ENCODE measurements at places on chromosomes 16 and 17. TPM values are rescaled to one million over a fixed set of nuclear protein-coding genes. Genes with fewer than 3 reads are reported as not detected.

Gene GAS2L2
- total RNA-seq = not detected

Gene SLC6A2
- total RNA-seq = not detected

Gene NCOR1
- total RNA-seq = 78.0 TPM

Gene GNG13
- total RNA-seq = not detected

Gene KRTAP4-9
- not detected for total RNA-seq

Gene TBL3
- 40.3 TPM for total RNA-seq

- peak; percentile 86 for DNase-seq
Observed at GRCh38 chr17:56694825-56695224, 101.3 kb downstream of the NOG start.

GRCh38 chr17:9427465-9428315 lies 147.9 kb downstream of the STX8 start:
- peak; percentile 41 for DNase-seq

- DNase-seq = no peak
Observed at GRCh38 chr17:80992948-80993624, 1.4 kb downstream of the CHMP6 start.

GRCh38 chr16:8204769-8205168 lies 385.5 kb downstream of the TMEM114 start:
- DNase-seq = no peak

DNA sequence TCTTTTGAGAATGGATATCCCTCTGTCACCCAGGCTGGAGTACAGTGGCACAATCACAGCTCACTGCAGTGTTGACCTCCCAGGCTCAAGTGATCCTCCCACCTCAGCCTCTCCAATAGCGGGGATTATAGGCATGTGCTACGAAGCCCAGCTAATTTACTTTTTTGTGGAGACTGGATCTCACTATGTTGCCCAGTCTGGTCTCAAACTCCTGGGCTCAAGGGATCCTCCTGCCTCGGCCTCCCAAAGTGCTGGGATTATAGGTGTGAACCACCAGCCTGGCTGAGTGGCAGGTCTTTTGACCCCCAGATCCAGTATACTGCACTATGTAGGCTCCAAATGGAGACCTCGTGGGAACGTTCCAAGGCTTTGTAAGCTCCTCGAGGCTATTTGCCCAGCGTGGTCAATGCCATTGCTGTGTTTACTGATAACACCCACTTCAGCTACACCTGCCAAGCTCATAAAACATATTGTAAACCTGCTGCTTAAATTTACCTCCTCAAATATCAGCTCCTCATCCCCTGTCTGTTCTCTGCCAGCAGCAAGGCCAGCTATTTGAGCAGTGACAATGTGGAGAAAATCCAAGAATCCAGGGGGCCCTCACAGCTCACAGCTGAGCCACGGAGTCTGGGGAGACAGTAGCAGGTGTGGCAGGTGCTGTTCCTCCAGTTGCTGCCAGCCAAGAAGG lies 16.2 kb upstream of the KIFC3 start:
- DNase-seq = no peak

DNA sequence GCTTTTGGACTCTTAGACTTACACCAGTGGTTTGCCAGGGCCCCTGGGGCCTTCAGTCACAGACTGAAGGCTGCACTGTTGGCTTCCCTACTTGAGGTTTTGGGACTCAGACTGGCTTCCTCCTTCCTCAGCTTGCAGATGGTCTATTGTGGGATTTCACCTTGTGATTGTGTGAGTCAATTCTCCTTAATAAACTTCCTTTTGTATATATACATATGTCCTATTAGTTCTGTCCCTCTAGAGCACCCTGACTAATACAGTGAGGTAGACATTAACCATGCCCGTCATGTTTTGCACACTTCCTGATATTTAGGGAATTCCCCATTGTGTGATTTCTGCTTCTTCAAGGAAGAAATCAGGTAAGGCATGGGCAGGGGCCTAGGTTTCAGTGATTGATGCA lies 147.8 kb upstream of the CA10 start:
- DNase-seq = no peak

DNA sequence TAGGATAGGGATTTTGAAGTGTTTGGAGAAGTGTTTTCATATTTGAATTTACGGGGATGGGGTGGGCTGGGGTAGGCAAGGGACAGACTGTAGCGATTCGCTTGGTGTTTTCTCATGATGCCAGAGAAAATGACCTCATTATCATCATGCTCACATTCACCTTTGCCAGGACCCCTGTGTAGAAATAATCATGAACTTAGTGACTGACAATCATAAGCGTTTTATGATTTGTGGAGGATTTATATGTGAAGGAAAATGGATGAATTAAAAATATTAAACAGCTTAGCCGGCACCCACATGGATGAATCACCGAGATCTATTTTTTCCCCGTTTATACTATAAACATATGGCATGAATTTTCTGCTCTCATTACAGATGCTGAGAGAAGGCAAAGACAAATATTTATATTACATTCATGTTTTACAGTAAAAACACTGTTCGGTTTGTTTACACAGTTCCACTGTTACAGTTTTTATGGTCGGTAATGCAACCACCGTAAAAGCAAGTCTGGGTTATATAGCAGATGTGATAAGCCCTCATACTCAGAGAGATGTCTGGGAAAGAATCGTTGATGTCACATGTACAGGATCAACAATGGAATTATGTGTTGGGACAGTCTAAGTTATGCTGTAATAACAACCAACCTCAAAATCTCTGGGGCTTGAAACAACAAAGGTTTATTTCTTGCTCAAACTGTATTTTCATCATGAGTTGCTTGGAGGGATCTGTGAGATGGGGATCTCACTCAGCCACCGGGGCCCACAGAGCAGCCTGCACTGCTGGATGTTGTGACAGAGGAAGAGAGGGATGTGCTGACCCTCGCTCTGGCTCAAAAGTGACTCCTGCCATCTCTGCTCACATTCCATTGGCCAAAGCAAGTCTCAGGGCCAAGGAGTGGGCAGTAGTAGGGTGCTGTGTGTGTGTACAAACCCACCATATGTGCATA lies 85.1 kb downstream of the WWOX start:
- DNase-seq = peak; percentile 82

DNA sequence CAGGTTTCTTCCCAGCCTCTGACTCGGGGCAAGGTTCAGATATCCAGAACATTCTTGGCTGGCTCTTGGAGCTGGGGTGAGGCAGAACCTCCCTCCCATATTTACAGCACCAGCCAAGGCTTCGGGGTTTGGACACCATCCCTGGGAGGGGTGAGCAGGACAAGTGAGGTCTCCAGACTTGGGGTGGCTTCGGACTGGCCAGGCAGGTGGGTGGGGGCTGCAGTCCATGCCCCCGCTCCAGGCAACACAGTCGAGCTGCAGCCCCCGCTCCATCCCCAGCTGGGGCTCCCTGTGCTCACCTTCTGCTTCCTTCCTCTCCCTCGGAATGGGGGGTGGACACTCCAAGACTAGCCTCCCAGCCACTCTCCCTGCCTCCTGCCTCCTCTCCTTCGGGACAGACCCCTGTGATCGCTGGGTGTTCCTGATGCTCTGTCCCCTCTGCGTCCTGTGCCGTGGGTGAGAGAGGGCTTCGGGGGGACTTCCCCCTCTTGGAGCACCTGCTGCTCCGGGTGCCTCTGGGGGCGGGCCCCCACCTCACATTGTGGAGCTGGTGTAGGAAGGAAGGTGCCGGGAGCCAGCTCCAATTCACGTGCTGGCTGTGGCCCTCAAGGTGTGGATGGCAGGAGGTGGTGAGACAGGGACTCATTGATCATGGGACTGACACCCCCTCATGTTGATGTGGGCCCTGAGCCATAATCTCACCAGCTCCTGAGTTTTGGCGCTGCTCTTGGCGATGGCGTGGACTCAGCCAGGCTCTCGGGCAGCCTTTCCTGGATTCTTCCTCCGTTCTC lies 189.2 kb downstream of the SEC14L1 start:
- no peak for DNase-seq

DNA sequence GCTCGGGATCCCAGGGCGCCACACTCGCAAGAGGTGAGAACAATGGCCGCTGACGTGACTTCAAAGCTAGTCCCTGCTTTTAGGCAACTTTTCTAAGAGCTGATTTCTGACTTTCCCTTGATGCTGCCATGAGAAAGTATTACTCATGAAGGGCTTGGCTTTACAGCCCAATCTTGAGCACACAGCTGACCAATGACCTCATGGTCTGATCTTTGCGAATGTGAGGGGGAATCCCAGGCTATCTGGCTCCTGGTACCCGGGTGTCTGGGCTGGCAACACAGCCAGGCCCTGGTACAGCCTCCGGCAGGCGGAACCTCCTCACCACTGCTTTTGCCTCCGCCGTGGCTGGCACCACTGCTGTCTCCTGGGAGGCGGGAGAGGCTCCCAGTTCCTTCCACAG lies 17.5 kb downstream of the NDUFAF8 start:
- peak; percentile 79 for DNase-seq

DNA sequence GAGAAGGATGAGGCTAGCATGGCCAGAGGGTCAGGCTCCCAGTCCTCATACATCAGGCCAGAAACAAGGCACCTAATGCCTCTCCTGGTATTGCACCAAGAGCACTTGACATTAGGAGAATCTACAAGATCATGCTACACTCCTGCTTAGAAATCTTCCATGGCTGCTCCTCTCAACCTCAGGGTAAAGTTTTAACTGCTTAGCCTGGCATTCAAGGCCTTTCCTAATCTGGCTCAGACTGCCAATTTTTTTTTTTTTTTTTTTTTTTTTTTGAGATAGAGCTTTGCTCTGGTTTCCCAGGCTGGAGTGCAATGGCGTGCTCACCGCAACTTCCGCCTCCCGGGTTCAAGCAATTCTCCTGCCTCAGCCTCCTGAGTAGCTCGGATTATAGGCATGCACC lies 8.2 kb downstream of the PIP4K2B start:
- DNase-seq = no peak

- no peak for DNase-seq
Observed at GRCh38 chr17:50477976-50478375, 684 bp upstream of the RSAD1 start.

GRCh38 chr17:31609996-31610910 lies 218.8 kb downstream of the RAB11FIP4 start:
- DNase-seq = no peak

GRCh38 chr17:64326420-64327054 lies 63.5 kb upstream of the TEX2 start:
- DNase-seq = no peak

DNA sequence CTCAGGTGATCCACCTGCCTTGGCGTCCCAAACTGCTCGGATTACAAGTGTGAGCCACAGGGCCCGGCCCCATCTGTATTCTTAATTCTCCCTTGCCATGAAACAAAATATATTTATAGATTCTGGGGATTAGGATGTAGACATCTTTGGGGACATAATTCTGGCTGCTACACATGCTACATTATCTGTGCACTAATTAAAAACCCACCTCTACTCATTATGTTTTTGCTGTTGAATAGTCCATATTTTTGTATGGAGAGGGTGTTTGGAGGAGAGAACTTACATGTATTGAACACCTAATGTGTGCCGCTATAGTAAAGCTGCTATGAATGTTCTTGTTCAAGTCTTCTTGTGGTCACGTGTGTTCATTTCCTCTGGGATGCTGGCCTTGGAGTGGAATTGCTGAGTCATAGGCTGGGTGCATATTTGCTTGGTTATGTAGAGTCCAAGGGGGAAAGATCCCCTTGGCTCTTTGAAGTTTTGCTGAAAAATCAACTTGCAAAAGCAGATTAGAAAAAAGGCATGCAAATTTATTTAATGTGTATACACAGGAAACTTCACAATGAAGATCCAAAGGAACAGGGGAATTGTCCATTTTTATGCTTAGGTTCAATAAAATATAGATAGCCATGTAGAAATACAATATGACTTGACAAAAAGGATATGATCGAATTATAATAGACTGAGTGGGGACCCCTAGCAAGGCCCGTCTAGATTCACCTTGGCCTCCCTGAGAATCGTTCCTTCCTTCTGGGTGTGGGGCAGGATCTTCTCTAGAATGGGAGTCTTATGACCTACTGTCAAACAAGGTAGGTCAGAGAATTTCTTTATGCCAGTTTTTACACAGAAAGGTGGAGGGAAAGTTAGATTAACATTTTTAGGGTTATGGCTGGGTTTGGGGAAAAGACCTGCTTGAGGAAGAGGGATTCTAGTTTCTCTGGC lies 42.1 kb upstream of the GPRC5B start:
- peak; percentile 76 for DNase-seq

- peak; percentile 50 for DNase-seq
Observed at GRCh38 chr17:57405491-57406072, 149.3 kb downstream of the MSI2 start.

- no peak for DNase-seq
Observed at GRCh38 chr16:85491798-85492294, 121.3 kb upstream of the GSE1 start.

DNA sequence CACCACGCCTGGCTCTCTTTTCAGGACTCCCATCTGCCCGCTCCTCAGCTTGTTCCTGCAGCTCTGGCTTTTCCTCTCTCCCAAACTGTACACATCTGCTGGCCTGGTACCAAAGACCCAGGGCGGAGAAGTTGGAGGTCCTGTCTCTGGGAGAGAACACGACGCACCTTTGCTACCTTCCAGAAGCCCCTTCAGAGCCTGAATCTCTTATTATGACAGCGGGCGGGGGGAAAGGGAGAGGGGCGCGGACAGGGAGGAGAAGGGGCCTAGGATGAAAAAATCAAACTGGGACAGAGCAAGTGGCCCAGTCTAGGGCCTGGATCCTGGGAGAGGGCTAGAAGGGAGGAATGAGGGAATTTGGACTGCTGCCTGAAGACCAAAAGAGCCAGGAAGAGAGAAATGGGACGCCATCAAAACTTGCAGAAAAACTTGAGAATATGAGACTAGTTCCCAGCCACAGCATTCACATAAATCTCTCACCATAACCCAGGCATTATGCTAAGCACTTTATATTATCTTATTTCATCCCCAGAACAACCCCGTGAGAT lies 2.5 kb upstream of the PER1 start:
- DNase-seq = no peak

- DNase-seq = no peak
Observed at GRCh38 chr17:64388961-64389565, 1.6 kb downstream of the PECAM1 start.

GRCh38 chr17:20094777-20095176 lies 85.6 kb downstream of the SPECC1 start:
- no peak for DNase-seq

DNA sequence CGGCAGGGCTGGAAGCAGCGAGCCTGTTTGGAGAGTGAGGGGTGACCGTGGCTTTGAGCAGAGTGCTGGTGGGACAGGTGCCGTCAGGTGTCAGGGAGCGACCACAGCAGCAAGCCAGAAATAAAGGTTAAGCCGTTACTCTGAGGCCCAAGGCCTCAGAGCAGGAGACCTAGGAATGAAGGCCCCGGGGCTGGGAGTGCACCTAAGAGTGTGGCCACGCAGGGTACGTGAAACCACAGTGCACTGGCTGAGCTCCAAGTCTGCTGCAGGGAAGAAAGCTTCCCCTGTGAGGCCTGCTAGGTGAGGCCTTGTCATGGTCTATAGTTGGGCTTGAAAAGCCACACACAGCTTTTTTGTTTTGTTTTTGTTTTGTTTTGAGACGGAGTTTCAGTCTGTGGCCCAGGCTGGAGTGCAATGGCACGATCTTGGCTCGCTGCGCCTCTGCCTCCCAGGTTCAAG lies 8.7 kb downstream of the CLUAP1 start:
- DNase-seq = no peak
